ENCODE measurements at places on chromosomes 5 and 9.
A peak's percentile ranks its signal among the peaks of the same experiment; 100 is the strongest.

- peaks cover 35% of the 10 kb centered on the region for H3K36me3 ChIP-seq
- no peaks in the 10 kb centered on the region for H3K27me3 ChIP-seq
- DNase-seq, result no peak
Observed at GRCh38 chr9:4857163-4857810, 64.5 kb downstream of the RCL1 start.

DNA sequence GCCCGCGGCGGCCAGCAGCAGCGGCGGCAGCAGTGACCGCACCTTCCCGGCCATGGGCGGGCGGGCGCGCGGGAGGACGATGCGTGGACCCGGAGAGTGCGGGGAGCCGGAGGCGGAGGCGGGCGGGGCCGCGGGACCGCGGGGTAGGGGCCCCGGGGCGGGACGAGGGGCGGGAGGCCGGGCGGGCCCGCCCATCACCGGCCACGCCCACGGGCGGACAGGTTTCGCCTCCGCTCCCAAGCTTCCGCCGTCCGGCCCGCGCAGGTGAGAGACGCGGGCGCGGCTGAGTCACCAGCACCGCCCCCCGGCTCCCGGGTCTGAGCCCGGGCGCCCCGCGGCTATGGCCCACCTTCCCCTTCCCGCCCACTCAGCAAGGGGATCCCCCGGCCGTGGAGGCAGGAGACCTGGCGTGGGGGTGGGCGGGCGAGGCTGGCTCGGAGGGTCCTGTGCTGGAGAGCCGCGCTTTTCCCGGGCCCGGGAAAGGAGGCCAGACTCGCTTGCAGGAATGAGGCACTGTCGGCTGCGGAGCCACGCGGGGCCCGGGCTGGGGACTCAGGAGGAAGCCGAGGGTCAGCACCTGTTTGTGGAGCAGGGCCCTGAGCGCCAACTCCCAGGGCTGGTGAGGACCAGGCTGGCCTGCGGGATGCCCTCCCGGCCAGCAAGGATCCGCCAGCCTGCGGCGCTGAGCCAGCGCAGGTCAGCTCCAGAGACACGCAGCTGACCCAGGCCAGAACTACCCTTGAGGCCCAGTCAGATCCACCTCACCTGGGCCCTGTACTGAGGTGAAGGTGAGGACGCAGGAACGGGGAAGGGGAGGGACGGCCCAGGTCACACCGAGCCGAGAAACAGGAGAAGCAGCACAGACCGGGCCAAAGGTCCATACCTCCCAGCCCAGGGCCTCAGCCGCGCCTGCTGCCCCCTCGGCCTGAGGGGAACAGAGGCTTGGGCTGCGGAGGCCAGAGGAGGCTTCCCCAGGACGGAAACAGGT lies at the start of gene ENTPD2:
TSS of gene ENTPD2 (minus strand) at position 118 of the 988 bp plus-strand sequence. CDS start at position 54, 64 bp downstream.
- H3K27me3 ChIP-seq, result peaks cover 59% of the 10 kb centered on the region
- H3K4me1 ChIP-seq, result no peaks in the 10 kb centered on the region
- peak; percentile 84 for DNase-seq
- no peak within 1 kb of the TSS for H3K4me3 ChIP-seq

DNA sequence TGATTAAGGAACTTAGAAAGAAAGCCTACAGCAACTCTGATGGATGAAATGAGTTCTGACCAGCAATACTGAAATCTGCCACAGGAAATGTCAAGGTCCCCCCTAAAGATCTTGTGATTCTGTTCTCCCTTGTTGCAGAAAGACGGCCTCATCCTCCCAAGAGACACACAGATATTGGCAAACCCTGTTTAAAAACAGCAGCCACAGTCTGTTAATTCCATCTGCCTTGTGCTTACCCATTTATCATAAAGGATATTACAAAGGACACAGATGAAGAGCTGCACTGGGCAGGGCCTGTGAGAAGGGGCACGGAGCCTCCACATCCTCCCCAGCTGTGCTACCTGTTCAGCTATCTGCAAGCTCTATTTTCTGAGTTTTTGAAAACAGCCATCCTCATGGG lies 15.2 kb downstream of the RAPGEF1 start:
- no peak for DNase-seq
- no peaks in the 10 kb centered on the region for H3K4me1 ChIP-seq
- H3K4me3 ChIP-seq, result no peak overlapping the region

- no peak overlapping the region for H3K27ac ChIP-seq
- no peak overlapping the region for H3K4me3 ChIP-seq
- H3K36me3 ChIP-seq, result no peaks in the 10 kb centered on the region
Observed at GRCh38 chr5:10169359-10169758, 80.3 kb downstream of the ATPSCKMT start.

DNA sequence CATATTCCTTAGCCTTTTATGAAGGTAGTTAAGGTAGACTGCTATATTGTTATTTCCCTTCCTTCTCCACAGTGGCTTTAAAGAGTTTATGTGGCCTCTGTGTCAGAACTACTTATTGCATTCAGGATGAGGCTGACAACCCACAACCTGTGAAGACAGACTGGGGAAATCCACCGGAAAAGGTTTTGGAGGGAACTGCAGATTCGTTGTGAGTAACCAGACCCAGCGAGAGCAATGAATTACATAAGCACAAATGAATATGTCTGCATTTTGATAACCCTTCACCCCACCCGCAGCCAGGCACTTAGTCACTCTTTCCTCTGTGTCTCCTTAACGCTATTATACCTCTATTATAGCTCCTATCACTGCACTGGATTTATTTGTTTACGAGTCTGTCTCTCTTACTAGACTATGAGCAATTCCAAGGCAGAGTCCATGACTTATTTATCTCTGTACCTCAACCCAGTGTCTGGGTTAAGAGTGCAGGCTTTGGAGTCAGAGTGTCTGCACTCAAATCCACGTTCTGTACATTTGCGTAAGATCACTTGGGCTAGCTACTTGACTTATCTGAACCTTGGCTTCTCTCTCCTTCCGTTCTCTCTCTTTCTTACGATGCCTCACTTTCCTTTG lies 19.2 kb downstream of the KCTD16 start:
- H3K36me3 ChIP-seq, result no peaks in the 10 kb centered on the region
- H3K27me3 ChIP-seq, result no peaks in the 10 kb centered on the region
- no peak overlapping the region for H3K4me3 ChIP-seq
- H3K27ac ChIP-seq, result no peak overlapping the region

DNA sequence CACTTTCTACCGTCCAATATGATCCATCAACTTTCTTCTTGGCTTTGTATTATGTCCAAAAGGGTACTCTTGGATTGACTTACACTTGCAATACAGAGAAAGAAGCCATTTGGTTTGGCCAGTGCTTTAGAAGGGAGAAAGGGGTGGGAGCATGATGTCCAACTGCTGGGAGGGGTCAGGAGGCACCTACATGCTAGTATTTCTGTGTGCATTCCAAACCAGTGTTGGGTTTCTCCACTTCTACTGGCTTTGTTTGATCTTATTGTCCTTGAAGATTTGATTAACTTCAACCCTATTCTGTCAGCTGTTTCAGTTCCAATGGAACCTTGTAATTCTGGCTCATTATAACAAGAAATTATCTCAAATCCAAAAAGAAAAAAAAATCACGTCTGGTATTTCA lies 27.6 kb downstream of the CYSTM1 start:
- no peaks in the 10 kb centered on the region for H3K36me3 ChIP-seq
- H3K27ac ChIP-seq, result no peak overlapping the region

All from endodermal cell (in vitro differentiated cells).